Fibroblast of skin of left biceps (primary cell): ENCODE measurements at places on chromosomes 11 and 22.

DNA sequence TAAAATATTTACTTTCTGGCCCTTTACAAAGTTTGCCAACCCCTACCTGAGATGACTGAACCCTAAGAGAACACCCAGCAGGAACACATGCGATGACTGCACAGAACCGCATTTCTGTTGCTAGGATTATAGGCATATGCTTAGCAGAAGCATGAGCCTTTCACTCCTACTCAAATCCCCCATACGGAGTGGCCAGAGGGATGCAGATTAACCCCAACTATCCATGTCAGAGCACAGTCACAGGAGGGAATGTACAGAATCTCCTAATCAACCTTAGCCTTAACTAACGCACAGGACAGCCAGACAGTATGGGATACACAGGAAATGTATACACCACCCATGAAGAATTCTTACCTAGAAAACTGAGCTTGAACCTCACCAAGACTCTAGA is 6.2 kb downstream of the HPS4 start:
- DNase-seq, result no peak

- DNase-seq, result no peak
These were observed 11.5 kb downstream of the ZBED4 start for GRCh38 chr22:49865156-49865555.

GRCh38 chr11:65503368-65503948 is 4.6 kb downstream of the MALAT1 start:
- no peak for DNase-seq

DNA sequence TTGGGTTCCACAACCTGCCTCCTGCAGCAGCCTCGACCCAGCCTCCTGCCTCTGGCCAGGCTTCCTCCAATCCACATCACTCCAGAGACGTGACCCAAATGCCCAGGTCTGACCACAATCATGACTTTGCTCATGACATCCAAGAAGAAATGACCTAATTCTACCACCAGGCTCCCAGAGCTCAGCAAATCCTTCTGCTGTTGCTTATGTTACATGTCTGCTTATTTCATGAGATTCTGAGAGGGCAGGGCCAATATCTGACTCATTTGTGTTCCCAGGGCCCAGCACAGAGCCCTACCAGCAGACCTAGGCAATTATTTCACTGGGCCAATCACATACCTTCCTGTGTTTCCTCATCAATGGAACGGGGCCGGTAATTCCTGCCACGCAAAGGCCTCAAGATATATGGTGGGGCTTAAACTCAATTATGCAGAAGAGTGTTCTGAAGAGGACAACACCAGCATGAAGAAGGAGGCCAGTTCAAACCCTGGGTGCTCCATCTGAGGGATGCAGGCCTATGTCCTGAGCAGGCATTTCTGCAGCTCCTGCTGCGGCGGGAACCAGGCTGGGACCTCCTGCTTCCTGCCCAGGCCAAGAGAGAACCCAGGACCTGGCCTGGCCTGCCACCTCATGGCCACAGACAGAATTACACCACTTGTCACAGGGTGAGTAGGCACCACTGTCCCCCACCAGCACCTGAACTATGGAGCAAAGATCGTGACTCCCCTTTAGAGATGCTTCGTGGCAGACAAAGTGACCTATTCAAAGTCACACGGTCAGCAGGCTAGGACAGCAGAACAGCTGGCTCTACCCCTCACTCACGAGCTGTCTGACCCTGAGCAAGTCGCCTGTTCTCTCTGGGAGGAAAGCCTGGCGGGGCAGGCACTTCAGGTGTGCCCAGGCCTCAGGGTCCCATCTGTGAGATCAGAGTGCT is 5.9 kb downstream of the CENPM start:
- peak; percentile 37 for DNase-seq

DNA sequence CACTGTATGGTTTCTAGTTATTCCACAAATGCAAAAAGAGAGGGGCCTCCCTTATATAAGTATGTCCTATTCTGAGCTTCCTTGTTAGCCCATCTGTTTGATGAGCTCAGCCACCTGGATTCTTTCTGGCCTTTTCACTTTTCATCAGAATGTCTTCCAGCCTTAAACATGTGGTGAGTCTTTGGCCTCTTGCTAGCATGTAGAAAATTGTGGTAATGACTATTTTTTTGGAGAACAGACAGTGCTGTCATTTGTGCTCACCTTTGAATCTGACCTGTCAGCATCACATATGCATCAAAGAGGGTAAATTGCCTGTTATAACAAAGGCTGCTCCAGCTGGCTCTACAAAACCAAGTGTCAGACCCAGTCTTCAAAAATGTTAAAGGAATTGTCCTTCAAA is 558.7 kb downstream of the RAB38 start:
- DNase-seq, result no peak

- no peak for DNase-seq
These were observed 21.1 kb downstream of the MRGPRD start for GRCh38 chr11:68959465-68960293.

DNA sequence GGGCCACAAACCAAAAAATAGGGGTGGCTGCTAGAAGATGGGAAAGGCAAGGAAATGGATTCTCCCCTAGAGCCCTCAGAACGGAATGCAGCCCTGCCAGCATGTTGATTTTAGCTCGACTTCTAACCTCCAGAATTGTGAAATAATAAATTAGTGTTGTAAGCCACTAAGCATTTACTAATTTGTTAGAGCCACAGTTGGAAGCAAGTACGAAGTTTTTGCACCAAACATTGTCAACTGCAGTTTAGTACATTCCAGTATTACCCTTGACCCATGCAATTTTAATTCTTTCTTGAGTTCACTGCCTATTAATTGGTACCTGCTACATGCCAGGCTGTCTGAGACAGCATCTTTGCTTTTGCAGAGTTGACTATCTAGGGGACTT is 32.2 kb downstream of the PARVA start:
- no peak for DNase-seq

DNA sequence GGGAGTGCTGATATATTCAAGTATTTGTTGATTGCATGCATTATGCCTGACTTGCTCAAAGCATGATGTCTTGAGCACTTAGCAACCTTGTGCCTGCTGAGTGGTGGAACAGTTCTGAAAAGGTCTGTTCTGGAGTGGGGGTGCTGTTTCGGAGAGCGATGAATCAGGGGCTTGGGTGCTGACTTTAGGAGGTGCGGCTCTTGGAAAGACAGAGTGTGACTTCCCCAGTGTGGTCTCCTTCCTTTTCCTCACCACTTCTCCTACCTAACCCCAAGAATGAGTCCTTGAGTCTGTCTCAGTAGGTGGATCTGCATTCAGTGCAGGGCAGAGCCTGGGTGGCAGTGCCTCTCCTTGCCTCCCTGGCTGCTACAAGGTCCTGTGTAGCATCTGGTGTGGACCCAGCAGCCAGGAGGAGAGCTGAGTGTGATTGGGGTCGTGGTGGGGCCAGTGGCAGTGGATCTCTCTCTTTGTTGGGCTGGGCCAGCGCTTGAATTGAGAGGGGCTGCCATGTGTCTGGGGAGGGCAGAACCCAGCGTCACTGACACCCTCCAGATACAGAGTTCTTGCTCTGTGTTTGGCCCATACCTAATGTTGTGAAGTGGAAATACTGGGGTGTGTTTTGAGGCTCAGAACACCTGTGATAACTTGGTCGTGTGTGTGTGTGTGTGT is 35.9 kb downstream of the ST3GAL4 start:
- no peak for DNase-seq

- DNase-seq, result no peak
These were observed 806 bp upstream of the SMDT1 start for GRCh38 chr22:42078469-42079318.

GRCh38 chr11:38972220-38972619 is 2374.2 kb upstream of the RAG2 start:
- DNase-seq, result no peak

DNA sequence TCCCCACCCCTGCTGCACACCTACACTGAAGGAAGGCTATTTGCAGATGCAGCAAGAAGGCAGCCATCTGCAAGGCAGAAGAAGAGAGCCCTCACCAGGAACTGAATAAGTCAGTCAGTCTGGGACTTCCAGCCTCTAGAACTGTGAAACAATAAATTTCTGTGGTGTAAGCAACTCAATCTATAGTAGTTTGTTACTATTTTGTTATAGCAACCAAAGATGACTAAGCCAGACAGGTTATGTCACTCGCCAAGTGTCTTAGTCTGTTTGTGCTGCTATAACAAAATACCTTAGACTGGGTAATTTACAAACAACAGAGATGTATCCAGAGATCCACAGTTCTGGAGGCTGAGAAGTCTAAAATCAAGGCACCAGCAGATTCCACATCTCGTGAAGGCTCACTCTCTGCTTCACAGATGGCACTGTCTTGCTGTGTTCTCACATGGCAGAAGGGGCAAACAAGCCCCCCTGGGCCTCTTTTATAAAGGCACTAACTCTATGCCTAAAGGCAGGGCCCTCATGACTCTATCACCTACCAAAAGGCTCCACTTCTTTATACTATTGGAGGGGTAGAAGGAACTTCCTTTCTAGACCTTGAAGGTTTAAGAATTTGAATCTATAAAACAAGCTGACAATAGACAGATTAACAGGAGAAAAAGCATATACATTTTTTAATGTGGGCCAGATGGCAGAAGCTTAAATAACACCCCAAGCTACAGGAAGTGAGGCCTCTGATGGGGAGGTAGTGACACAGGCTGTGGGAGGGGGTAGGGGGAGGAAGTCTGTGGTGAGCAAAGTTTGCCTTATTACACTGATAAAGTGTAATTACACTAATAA is 12.3 kb downstream of the APOL6 start:
- no peak for DNase-seq

GRCh38 chr11:126384449-126385070 is 29.1 kb downstream of the ST3GAL4 start:
- no peak for DNase-seq

DNA sequence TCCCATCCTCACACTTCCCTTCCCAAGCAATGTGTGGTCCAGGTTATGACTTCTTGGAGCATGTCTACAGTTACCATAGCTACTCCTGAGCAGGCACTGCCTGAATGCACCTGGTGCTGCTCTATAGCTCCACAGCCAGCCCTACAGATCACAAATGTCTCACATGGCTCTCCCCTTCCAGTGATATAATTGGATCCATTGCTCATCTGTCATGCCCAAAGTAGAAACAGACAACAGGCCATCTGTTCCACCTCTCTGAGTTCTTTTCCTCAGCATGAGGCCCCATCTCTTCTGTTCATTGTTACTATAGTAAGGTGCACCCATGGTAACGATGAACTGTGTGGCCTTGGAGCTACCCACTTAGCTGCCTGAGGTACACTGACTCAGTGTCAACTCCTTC is 320.3 kb upstream of the ZC3H12C start:
- DNase-seq, result no peak

- no peak for DNase-seq
These were observed 49.3 kb upstream of the RDX start for GRCh38 chr11:110345743-110346142.

- no peak for DNase-seq
These were observed 236.6 kb downstream of the GRIK4 start for GRCh38 chr11:120747850-120748814.

GRCh38 chr11:45209000-45209879 is 62.8 kb downstream of the PRDM11 start:
- DNase-seq, result no peak

DNA sequence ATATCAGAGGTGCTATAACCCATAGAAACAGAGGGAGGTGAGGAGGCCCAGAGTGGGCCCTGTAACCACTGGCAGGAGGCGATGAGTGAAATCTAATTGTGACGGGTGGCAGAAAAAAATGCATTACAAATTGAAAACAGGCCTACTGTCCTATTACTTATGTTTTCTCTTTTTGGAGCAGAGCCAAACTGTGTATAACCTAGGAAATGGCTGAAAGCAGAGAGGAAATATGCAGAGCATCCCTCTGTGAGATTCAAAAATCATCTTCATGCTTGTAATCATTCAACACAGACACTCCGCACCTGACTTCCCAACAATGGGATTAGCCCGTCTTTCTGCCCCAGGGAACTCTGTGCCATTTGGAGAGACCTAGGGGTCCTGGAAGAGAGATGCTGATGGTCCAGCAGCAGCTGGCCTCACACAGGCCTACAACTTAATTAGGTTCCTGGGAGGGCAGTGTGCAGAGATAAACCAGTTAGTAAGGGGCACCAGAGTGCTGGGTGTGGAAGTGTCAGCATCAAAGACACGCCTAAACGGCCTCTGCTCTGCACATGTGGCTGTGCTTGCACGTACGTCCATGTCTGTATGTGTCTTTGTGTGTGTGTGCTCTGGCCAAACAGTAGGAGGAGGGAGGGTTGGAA is 41.8 kb downstream of the MAP6 start:
- DNase-seq, result peak; percentile 51

GRCh38 chr11:63775191-63775590 is 6.6 kb upstream of the ZFTA start:
- DNase-seq, result no peak

- no peak for DNase-seq
These were observed 6.7 kb upstream of the PAX6 start for GRCh38 chr11:31817621-31818424.

- DNase-seq, result no peak
These were observed 2.5 kb downstream of the TSPO start for GRCh38 chr22:43153899-43154298.

DNA sequence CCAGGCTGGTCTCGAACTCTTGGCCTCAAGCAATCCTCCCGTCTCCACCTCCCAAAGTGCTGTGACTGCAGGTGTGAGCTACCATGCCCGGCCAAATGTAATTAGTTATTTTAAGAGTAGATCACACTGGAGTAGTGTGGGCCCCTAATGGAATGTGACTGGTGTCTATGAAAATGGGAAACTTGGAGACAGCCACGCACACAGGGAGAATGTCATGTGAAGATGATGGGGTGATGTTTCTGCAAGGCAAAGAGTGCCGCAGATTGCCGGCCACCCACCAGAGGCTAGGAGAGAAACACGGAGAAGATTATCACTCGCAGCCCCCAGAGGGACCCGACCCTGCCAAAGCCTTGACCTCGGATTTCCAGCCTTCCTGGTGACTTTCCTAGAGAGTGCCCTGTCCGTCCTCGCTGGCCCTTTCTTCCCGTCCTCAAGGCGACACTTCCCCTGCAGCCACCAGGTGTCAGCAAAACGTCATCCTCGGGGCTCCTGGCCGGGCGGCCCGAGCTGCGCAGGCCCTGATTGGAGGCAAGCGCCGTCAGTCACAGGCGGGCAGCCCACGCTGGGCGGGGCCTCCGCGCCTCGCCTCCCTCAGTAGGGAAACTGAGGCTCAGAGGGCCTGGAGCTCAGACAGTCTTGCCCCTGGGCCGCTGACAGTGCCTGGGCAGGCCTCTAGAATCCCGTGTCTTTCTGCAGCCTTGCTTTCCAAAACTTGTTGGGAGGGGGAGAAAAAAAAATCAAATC is 16.3 kb downstream of the CRYBB2 start:
- peak; percentile 15 for DNase-seq

DNA sequence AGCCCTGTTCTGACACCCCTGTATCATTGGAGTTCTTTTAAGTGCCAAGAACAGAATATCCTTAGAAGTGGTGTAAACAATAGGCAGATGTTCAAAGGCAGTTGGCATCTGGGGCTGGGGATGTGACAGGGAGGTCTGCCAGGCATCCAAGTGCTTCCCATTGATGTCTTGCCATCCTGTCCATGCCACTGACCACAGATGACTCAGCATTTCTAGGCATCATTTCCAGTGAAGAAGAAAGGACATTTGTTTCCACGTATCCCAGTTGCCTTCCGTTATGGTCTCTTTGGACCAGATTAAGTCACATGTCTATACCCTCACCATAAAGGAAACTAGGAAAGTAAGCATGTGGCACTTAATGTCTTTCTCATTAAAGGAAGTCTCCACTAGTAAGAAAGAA is 76.7 kb upstream of the BARX2 start:
- DNase-seq, result no peak

- DNase-seq, result no peak
These were observed 256.9 kb upstream of the CTSC start for GRCh38 chr11:88594274-88594950.

- DNase-seq, result no peak
These were observed 981.0 kb upstream of the FAT3 start for GRCh38 chr11:91243630-91244029.

- DNase-seq, result no peak
These were observed 42.1 kb upstream of the SEZ6L start for GRCh38 chr22:26127126-26127525.

- DNase-seq, result no peak
These were observed 6.2 kb downstream of the SRSF8 start for GRCh38 chr11:95072948-95073347.
